ENCODE measurements at places on chromosomes 4 and X.

GRCh38 chrX:54602563-54602962, 72.5 kb downstream of the GNL3L start:
- DNase-seq = no peak

GRCh38 chrX:16316331-16316730, 149.1 kb downstream of the MAGEB17 start:
- no peak for DNase-seq

GRCh38 chr4:94550352-94550751, 98.6 kb downstream of the PDLIM5 start:
- no peak for DNase-seq

DNA sequence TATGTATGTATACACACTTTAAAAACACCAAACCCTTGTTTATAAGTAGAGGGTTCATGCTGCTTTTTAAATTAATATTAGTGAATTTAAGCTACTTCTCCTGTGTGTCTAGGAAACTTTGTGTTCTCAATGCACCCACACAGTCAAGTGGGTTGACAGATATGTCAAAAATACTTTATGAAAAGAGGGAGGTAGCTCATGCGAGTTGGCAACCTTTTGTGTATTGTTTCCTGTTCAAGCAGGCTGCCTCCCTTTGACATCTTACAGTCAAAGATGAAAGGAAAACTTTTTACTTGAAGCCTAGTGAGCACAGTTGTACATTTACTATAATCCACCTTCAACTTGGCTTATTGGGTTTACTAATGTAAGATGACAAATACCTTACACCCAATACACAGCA, 218.4 kb downstream of the KLHL13 start:
- no peak for DNase-seq

DNA sequence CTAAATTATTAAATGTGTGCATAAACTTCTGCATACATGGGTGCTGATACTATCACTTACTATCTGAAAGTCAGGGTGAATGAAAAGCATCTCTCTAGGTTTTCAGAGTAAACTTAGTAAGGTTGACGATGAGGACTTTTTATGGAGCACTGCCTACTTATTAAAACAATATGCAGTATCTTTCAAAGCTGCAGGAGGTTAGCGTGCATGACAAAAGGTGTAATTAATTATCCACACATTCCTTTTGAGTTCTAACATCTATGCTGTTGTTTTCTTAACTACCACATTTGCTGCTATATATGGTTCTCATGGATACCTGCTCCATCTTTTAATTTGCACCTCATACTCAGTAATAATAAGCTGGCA, 256.2 kb downstream of the FSTL5 start:
- DNase-seq = no peak

DNA sequence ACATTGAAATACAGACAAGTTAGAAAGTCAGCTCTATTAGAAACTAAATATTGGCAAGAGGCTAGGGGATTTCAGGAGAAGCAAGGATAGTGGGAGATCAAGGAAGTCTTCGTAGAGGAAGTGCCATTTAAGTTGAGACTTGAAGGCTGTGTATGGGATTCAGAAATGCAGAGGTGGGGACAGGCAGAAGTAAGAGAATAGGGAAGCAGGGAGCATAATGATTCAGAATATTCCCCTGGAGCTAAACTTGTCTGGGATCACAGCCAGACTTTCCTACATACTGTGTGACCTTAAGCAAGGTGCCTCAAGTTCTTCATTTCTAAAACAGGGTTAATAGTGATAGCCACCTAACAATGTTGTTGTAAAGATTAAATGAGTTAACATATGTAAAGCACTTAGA, 108.8 kb downstream of the DDIT4L start:
- DNase-seq = no peak

GRCh38 chrX:50372966-50373365, 97.7 kb downstream of the DGKK start:
- no peak for DNase-seq

Data from activated T-helper 9 cell treated with anti-CD3 and anti-CD28 coated beads, Interleukin-2, amount 50 U/mL, for 16 hours (primary cell).